Osteoblast (primary cell): ENCODE measurements at places on chromosomes 2 and 18. TPM values are rescaled to one million over a fixed set of nuclear protein-coding genes. Genes with fewer than 3 reads are reported as not detected.
A peak's percentile ranks its signal among the peaks of the same experiment; 100 is the strongest.

DNA sequence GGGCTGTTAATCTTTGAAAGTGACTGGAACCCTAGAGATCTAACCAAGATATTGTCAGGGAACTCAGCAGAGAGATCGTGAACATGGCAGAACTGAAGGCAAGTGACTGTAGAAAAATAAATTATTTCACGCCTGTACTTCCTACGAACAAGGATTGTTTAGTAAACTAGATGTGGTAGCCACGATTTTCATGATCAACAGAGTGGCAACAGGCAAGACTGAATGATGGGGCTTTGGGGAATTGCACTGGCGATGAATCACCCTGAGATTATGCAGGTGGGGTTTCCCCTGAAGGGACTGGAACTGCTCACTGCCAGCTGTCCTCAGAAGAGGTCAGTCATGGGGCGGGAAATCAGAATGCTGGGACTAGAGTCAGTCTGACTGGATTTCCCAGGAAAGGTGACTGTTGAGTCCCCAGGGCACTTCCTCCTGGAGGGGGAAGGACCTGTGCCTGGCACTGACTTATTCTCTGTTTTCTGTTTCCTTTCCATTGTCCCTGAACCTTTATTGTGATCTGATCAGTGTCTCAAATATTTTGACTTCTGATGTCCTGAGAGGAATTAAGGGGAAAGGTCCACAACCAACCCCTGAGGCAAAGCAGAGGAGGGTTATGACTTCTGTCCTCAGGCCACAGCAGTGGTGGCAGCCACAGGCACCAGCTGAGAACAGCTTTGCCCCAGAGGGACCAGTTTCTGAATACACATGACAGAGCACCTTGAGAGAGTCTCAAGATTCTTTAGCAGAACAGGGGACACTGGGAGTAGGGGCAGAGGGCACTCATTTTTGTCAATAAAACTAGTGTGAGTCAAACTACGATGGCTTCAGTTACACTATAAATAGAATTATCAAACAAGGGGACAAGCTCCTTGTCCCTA lies 70.0 kb downstream of the NAB1 start:
- DNase-seq, result peak; percentile 39

DNA sequence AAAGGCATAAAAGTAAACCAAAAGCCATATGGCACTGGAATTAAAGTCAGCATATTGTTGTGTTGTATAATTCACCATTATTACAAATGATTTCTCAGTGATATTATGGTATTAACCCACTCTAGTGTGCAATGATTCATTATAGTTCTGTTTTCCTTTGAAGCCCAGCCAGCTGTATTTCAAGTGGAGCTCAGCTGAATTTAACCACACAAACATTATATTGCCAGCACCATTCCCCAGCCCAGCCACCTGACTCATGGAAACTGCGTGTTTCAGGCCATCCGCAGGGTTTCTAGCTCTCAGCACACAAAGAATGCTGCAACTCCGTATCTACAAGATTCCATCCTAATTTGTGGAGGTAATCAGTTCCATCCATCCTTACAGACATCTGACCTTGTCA lies 166.8 kb upstream of the CHAC2 start:
- no peak for DNase-seq

DNA sequence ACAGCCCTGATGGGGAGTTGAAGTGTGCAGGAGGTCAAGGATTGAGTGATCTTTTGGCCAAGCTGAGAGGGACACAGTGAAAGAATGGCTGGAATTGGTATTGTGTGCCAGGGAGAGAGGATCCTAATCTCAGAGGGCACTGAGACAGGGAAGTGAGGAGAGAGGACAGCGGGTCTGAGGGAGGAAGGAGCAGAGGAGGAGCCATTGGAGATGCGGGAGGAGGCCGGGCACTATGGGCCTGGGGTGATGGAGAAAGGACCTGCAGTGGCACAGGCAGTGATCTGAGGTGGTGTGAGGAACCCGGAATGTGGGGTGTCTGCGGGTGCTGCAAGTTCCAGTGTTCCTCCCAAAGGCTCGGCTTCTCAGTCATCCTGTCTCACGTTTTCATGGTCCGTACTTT lies 26.8 kb downstream of the RNF144A start:
- DNase-seq, result no peak

DNA sequence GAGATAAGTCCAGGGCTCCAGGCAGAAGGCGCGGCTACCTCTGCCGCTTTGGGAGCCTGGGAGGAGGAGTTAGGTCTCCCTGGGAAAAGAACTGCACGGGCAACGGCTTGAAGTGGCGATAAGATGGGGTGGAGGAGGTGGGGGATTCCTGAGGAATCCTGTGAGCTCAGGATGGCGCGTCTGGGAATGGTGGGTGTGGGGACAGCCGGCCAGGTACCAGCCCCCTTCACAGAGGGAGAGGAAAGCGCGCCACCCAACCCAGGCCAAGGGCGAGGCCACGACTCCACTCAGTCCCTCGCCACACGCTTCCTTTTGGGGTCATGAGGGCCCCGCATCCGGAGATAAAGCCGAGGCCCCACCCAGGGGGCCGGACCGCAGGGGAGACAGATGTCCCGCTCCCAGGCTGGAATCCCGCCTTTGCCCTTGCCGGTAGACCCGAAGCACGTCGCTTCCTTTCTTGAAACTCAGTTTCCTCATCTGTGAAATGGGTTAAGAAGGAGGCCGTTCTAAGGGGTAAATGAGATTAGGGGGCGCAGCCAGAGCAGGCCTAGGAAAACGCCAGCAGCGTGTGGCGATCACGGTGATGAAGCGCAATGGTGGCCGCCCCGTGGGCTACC lies 1.7 kb upstream of the CTDSP1 start:
- DNase-seq, result peak; percentile 95

DNA sequence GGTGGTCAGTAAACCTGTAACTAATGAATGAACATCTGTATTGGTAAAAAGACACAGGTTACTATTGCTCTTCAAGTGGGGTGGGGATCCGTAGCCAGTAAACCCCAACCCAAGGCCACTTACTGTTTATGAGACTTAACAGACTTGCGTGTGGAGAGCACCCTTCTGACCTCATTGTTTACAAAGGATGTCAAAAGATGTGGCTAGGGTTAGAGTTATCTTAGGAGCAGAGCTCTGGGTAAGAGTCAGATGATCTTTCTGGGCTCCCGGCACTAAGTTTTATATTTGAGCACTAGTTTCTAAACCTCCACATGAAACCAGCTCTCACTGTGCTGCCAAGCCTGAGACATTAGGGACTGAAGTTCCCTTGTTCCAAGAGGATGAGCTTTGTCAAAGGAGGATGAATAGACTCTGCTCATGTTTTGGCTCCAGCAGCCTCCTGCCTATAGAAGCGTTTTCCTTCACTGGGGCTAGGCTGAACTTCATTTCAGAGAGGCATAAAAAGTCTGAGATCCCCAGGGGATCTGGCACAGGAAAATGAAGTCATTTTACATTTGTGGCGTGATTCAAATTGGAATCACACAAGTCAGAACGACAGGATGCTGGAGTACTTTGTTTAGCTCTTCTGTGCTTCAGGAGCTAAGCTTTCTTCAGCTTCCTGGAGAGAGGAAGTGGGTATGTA lies 403.1 kb upstream of the TRIB2 start:
- DNase-seq, result no peak

- no peak for DNase-seq
Measured at GRCh38 chr18:28963481-28963880, 786.6 kb upstream of the CDH2 start.

GRCh38 chr18:64171576-64171975 lies 22.7 kb upstream of the LINC00305 start:
- DNase-seq, result no peak

SCN7A gene
- not detected in 2 replicates for total RNA-seq

DNA sequence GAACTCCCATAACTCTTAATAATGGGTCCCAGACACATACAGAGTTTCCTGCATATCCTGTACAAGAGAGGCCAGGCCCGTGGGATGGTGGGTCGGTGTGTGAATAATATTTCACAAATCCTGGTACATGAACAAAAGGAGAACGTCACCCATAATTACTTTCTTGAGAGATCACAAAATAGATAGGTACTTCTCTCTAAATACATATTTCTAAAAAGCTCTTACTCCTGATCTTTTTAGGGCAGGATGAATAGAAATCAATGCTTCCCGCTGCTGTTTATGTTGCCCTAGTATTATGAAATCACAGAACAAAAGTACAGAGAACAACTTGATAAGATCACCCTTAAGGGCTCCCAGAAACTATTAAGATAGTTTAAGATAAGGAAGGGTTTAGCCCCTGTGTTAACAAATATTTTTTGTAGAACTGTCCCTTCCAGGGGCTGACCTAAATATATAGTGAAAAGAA lies 5.4 kb downstream of the IRS1 start:
- DNase-seq, result peak; percentile 90

- no peak for DNase-seq
Measured at GRCh38 chr18:74489676-74490075, 6.5 kb upstream of the CNDP2 start.

LRRTM4 gene
- total RNA-seq, result under 0.01 TPM in 1 of 2 replicates, not detected in the other

OSR1 gene
- 15.2 and 20.9 TPM in 2 replicates for total RNA-seq

DNA sequence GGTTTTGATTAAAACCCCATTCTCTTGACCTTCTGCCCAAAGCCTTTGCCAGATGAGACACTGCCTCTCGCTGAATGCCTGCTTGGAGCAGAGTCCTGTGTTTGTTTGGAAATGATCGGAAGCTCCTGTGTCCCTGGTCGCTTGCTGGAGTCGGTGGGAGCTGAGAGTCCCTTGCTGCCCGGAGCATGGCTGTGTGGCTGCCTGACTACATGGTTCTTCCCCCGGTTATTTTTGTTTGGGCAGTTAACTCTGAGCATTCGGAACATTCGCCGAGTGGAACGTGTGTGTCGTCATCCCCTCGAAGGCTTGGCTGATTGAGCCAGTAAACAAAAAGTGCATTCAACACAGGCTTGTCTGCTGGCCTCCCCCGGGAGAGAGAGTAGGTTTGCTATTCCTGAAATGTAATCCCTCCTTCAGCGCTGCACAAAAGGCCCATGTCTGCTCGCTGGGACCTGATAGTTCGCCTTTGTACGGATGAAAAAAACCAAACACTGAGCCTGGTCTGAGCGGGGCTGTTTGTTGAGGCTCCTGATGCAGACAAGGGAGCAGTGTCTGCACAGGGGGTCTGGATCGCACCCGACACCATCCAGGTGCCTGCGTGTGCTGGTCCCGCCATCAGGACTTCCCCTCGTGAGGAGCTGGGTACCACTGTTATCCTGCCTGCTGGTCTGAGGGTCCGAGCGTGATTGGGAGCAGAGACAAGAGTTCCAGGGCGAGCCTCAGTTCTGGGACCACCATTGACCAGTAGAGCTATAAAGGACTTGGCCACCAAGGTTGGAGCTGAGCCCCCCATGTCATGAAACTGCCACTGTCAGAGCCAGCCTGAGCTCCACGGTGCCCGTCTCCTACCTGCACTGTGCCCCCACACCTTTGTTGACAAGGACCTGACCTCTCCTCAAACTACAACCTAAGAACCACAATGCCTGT lies 83.8 kb downstream of the AGAP1 start:
- no peak for DNase-seq

TEX44 gene
- not detected in 2 replicates for total RNA-seq

GALR1 gene
- total RNA-seq, result not detected in 2 replicates

GRCh38 chr2:239601201-239601851 lies 200.5 kb upstream of the HDAC4 start:
- DNase-seq, result no peak

GRCh38 chr2:112750560-112750843 lies 13.9 kb downstream of the CKAP2L start:
- DNase-seq, result no peak

- no peak for DNase-seq
Measured at GRCh38 chr2:181857483-181857882, 34.0 kb upstream of the ITPRID2 start.

DNA sequence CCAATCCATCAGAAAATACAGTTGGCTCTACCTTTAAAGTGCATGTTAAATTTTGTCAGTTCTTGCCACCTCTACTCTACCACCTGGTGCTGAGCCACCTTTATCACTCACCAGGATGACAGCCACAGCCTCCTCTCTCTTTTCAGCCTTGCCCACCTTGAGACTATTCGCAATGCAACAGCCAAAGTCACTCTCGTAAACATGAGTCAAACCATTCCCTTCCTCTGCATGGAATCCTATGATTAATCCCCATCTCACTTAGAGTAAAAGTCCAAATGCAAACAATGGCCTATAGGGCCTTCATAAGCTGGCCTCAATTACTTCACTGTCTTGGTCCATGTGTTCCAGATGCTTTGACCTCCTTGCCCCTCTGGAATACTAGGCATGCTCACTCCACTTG lies 5.8 kb upstream of the OSBPL6 start:
- no peak for DNase-seq

CGREF1 gene
- 6.8 and 14.5 TPM in 2 replicates for total RNA-seq

DNA sequence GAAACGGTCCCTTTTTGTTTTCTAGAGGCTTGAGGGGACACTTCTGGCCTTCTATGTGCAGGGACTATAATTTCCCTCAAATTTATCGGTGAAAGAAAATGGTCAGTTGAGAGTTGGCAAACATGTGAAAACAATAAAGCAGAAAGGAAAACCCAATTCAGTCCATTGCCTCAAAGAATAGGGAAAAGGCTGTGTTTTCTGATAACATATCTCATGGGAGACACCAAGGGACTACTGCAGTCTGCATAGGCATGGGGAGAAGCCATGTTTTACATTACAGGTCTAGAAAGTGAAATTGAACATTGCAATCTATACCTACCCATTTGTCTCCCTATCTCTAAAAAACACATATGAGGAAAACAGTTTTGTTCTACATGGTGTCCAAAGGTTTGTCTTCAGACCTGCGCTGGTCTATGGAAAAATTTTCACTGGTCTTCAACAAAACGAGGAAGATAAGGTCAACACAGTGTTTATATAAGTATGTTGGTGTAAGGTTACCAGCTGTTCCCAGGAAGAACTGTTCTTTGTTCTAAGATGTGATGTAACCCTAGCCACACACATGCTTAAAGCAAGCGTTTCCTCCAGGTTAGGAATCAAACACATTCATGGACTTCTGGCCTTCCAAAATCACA lies 179.7 kb downstream of the MREG start:
- no peak for DNase-seq

DNA sequence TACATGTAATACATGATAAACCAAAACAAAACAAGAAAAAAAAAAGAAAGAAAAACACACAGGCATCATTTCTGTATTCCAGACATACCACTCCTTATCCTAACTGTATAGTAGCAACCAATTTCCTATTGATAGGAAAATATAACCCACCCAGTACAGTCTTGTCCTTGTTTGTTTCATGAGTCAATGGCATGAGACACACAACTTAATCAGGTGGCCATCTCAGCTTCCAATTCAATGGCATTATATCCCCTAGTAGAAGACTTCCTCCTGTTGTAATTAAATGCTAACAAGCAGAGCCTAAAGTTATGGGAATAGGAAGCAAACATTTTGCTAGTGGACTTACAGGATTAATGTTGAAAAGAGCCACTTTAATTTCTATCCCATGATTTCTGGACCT lies 121.0 kb upstream of the NOL4 start:
- no peak for DNase-seq
